ENCODE measurements at places on chromosomes 6 and 20. TPM values are rescaled to one million over a fixed set of nuclear protein-coding genes. Genes with fewer than 3 reads are reported as not detected.

SLC22A1 gene
- total RNA-seq = 1.9 TPM

PDE7B gene
- total RNA-seq = 10.3 TPM

- no peak for DNase-seq
Measured at GRCh38 chr6:35024551-35025054, 116.5 kb downstream of the TCP11 start.

- DNase-seq = no peak
Measured at GRCh38 chr6:139028215-139028657, 309 bp upstream of the ABRACL start.

SYTL3 gene
- total RNA-seq = 3.3 TPM

TBP gene
- total RNA-seq = 17.1 TPM

DNA sequence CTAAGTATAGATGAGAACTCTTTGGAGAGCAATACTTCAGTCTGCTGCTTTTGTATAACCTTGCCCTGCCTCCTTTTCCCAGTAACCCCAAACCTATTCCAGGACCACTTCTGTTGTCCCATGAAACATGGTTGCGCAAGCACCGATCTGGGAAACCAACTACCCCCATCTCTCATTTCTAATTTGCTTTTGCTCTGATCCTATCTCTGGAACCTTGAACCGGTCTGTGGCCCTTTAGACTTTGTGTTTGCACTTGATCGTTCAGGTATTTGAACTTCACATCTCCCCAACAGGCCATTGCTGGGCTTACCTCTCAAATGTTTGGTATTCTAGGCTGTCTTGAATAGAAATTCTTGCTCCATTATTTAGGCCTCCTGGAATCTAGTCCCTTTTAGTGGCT is 25.0 kb downstream of the L3MBTL3 start:
- DNase-seq = no peak

DNA sequence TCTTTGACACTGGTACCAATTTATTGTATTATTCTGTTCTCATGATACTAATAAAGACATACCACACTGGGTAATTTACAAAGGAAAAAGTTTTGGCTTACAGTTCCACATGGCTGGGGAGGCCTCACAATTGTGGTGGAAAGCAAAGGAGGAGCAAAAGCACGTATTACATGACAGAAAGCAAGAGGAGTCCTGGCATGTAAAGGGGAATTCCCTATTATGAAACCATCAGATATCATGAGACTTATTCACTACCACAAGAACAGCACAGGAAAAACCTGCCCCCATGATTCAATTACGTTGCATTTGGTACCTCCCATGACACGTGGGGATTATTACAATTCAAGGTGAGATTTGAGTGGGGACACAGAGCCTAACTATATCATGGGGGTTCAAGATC is 43.4 kb downstream of the SLC22A2 start:
- no peak for DNase-seq

GRCh38 chr6:138378463-138378862 is 758 bp downstream of the SMIM28 start:
- no peak for DNase-seq

SLC17A1 gene
- total RNA-seq = not detected

DNA sequence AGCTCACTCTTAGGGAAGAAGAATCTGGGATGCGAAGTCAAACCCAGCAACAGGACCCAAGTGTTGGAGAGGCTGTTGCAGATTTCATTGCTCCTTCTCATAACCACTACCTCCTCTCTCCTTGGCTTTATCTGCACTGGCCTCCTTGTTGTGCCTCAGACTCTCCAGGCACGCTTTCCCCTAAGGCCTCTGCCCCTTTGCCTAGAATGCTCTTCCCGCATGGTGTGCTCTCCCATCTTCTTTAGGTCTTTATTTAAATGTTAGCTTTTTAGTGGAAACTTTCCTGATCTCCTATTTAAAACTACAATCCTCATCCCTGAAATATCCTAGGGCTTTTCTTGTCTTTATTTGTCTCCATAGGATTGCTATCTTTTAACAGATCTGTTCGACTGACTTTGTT is 94.9 kb upstream of the TMEM30A start:
- DNase-seq = no peak
